ENCODE measurements at places on chromosomes 7 and 10.

- DNase-seq = no peak
These were observed 80.6 kb upstream of the ITGB1 start for GRCh38 chr10:33038672-33039071.

DNA sequence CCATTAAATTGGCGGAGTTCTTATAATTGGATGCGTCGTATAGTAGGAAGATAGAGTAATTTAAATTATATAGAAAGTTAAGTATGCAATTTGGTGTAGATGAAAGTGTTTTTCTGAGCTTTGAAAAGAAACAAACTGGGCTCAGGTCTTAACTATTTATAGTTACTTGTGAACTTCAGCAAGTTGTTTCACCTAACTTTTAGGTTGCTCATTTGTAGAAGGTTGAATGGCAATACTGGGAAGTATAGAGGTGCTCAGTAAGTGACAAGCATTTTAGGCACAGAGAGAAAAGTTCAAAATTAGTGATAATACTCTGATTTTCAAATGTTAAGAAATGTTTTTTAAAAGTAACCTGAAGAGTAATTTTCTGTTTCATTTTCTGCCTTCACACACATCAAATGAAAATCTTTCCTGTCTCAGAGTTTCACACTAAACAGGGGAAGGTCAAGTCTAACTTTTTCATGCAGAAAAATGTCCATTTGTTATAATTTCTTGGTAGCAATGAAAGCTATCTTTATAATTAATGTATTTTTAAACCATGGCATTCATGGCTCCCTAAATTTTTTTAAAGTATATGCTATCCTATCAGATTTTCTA, 146.5 kb downstream of the PHF14 start:
- no peak for DNase-seq

DNA sequence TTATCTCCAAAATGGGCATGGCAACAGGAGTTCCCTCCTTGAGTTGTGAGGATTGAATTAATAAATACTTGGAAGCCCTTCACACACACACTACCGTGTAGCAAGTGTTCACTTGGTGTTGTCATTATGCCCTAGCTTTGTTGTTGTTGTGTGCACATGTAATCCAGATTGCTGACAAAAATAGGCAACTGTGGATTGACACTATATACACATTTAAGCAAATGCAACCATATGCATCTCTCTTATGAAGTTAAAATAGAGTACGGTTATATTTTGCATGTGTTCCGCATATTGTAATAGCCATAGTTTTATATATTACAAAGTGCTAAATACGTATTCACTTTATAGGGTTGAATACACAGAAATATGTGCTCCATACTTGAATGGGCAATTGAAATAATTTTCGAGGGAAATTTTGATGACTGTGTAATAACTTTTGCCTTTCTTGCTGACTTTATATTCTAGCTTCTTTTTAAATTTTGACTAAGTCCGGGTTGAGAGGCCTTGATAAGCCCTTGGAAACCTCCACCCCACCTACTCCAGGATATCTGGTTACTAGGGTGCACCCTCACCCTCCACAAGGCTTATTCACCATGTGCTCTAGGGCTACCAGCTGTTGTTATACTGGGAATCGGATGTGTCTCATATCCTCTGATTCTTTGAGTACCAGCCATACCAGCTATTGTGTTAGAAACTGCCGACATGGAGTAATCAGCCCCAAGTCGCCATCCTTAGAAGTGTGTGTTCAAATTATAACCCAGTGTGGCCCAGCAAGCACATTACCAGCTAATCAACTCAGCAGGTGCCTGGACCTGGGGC, 265.0 kb downstream of the CAMK1D start:
- no peak for DNase-seq

- DNase-seq = no peak
These were observed 75.6 kb upstream of the INSIG1 start for GRCh38 chr7:155222061-155222460.

DNA sequence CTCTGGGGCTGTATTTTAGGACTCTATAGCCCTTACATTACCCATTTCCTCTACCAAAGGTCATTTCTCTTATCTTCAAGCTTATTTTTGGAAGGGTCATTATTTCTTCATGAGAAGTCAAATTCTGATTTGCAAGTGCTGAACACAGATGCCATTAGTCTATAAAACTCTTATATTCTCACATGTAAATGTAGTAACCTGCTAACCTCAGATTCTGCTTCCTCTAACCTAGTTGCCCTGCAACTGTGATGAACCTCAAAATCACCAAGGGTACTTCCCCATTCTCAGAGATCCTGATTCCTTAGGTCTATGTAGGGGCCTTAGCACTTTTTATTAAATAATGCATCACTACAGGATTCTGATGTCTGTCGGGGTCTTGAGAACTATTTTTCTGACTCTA, 6.3 kb downstream of the FAS start:
- DNase-seq = no peak
